Stimulated activated CD4-positive, alpha-beta T cell treated with anti-CD3 and anti-CD28 coated beads, TNF-alpha, amount 100 ng/mL, for 4 hours (primary cell): ENCODE measurements at places on chromosomes 16 and 17.

DNA sequence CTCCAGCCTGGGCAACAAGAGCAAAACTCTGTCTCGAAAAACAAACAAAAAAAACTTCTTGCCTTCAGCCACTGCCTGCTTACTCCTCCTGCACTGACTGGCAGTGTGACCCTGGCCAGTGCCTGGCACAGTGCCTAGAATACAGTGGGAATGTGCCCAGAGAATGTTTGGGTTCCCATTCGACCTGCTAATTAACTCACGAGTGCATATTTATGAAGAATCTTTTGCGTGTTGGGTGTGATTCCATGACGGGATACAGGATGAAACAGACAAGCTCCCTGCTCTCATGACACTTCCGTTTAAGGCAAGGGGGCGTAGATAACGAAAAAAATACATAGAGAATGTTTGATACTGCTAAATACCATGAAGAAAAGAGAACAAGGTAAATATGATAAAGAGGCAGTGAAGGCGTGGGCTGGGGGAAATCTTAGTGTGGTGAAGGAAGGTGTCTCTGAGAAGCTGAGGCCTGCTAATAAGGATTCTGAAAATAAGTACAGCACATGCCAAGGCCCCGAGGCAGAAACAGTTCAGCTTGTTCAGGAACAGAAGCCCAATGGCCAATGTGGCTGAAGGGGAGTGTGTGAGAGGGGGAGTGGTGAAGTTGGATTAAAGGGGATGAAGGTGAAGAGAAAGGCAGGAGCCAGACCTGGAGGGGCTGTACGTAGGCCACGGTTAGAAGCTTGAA is 4.3 kb downstream of the ABI3 start:
- DNase-seq, result no peak

DNA sequence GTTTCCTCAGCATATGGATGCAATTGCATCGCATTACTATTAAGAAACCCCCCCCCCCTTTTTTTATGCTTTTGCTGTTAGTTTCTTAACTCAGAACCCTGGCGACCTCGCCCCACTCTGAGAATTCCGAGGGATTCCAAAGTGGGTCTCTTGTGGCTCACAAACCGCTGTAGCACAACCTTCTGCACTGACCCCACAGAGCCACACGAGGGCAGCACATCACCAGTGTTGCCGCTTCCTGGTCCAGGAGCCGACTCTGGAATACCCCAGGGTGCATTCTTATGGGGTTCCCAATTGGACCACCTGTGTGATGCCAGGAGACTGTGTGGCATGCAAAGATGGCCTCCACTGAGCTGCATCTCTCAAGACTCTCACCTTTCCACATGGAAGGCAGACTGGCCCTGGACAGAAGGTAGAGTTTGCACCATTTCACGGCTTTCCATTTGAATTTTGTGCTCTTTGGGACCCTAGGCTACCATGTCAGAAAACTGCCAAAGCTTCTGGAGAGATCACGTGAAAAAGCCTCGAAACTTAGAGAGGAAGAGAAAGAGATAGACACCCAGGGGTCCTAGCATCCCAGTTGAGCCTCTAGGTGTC is 432.7 kb upstream of the ASIC2 start:
- no peak for DNase-seq

- DNase-seq, result no peak
These were observed 4.9 kb upstream of the ANKRD40CL start for GRCh38 chr17:50771991-50772785.

DNA sequence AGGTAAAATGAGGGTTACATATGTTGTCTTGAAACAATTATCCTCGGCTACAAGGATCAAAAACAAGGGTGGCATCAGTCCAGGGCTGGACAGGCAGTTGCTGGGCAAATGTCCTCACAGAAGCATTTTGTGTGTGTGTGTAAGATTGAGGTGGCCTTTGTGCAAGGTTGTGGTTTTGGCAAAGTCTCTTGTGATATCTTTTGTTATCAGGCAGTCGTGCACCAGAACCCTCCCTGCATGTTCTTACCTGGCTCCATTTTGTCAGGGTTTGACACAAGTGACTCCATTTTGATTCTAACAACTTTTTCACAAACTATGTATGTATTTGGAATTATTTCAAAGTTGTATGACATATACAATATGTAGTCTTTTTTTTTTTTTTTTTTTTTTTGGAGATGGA is 20.0 kb downstream of the CHAD start:
- no peak for DNase-seq

DNA sequence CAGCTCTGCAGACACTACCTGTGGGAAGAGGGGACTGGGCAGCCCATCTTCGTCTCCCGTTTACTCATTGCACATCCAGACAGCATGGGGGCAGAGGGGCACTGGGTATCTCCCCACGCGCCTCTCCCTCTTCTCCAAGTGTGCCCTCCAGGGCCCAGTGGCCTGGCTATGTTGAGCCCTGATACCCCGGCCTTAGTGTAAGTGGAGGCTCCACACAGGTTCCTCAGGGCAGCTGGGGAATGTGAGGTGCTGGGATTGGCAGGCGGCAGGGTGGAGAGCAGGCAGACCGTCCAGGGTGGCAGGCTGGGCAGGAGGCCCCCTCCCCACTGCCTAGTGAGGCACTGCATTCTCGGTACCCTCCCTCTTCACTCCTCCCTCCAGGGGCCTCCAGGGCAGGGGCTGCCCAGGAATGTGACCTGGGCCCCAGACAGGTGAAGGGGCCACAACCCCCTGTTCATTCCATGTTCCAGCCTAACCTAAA is 13.2 kb upstream of the NAGLU start:
- DNase-seq, result no peak

DNA sequence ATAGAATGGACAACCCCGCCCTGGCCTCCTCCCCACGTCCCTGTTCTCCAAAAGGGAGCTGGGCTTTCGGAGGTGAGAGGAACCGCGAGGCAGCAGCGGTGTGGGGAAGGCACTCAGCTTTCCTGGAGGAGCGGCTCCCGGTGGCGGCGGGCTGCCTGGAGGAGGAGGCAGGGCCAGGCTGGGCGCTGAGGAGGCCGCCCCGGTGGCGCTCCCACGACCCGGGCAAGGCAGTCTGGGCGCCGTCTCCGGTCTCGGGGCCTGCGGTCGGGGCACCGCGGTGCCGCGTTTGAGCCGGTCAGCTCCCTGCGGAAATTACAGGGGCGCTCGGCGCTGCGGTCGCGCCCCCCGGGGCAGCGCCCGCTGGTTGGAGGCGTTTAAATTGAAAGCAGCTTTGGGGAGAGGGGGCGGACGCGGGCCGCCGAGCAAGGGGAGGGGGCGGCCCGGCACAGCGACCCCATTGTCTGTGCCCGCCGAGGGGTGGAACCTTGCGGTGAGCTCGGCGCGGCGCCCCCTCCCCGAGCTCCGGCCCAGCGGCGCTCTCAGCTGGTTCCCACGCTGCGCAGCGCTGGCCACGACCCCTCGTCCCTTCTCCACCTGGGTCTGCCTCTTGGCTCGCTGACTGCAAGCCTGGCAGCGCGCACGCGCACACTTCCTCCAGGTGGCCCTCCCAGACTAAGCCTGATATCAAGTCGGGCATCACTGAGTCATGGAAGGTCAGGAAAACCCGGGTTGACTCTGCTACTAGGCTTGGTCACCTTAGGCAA is 58.7 kb upstream of the DLX4 start:
- no peak for DNase-seq

GRCh38 chr16:48057048-48057447 is 98.7 kb downstream of the ABCC12 start:
- DNase-seq, result no peak

GRCh38 chr17:35731239-35731916 is at the start of gene RASL10B:
TSS of gene RASL10B (plus strand) at chr17:35731639. CDS start at chr17:35735185, 3,546 bp downstream.
- peak; percentile 35 for DNase-seq

GRCh38 chr17:30222721-30223175 is 12.7 kb downstream of the SLC6A4 start:
- DNase-seq, result no peak

- no peak for DNase-seq
These were observed 41.2 kb upstream of the HAS3 start for GRCh38 chr16:69064124-69064763.

GRCh38 chr16:30660424-30661261 is 2.4 kb downstream of the FBRS start:
- peak; percentile 51 for DNase-seq

DNA sequence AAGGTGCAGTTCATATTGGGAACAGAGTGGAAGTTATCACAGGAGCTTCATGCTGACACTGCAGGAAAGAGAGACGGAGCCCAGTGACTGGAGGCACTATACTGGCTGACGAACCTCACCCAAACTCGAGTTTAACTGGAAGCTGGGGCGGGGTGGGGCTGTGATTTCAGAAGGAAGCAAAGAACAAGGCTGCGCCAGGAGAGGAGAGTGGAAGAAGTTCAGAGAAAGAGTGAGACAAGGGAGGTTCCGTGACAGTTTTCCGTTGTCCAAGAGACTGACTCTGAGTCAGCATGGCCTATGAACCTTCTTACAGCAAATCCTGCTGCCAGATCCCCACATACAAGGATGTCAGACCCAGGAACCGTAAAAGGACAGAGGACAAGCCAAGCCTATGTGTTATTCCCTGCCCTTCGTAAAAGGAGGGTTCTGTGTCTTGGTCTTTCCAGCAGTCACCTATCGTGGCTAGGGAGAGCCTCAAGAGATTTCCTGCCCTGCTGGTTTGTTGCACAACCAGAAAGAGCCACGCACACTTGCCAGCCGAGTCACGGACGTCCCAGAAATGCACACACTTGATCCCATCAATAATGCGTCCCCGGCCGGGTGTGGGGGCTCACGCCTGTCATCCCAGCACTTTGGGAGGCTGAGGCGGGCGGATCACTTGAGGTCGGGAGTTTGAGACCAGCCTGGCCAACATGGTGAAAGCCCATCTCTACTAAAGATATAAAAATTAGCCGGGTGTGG is 5.1 kb downstream of the PITPNA start:
- DNase-seq, result no peak

GRCh38 chr16:73997340-73997711 is 299.3 kb upstream of the PSMD7 start:
- DNase-seq, result no peak

DNA sequence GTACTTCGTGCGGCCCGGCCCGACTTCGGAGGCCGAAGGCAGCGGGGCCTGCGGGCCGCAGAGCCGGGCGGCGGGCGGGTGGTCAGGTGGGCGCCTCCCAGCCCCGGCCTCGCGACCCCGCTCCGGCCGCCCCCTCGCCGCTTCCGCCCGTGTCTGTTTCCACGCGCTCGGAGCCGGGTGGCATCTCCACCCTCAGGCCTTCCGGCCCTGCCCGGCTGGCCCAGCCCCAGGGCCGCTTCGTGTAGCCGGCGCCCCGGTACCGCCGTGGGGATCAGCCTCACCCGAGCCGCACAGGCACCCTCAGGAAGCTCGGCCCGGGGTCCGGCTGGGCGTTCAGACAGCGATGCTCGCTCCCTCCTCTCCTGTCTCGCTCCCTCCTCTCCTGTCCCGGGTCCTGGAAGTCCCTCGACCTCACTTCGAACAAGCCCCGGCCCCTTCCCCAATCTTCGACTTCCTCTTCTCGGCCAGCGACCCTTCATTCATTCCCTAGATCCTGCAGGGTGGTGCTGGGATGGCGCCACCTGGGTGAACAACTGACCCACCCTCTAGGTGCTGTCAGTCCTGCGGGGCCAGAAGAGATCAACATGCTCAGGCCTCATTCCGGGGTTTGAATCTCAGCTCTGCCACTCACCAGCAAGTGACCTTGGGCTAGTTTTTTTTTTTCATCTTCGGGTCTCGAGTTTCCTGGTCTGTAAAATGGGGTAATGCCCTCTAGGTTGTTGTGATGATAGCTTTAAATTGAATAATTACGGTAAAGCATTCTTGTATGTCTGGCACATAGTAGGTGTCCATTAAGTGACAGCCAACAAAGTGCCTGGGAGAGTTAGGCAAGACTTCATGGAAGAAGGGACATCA is 610 bp downstream of the VPS4A start:
- peak; percentile 31 for DNase-seq

GRCh38 chr16:67128887-67129286 is 19.1 kb downstream of the PHAF1 start:
- no peak for DNase-seq

DNA sequence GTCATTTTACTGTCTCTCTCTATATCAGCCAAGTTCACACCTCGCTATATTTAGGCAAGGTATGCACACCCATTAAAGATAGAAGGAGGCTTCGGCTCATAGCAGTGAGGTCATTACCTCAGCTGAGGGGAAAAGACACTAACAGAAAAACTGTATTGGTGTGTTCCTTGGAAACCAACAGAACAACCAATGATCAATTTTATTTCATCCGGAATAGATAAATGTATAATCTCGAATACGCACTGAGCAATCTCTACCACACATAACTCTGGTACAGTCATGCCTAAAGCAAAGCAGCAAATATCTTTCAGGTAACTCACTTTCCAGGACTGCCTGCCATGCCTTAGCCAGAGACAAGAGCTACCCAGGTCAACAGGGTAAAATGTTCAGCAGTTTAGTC is 109.9 kb upstream of the CORO6 start:
- DNase-seq, result no peak

- DNase-seq, result no peak
These were observed 14.4 kb downstream of the IRX5 start for GRCh38 chr16:54945063-54945462.

- DNase-seq, result no peak
These were observed 121.2 kb downstream of the HAPSTR1 start for GRCh38 chr16:9212621-9213020.

- DNase-seq, result no peak
These were observed 19.7 kb downstream of the ADGRG1 start for GRCh38 chr16:57648125-57648524.

DNA sequence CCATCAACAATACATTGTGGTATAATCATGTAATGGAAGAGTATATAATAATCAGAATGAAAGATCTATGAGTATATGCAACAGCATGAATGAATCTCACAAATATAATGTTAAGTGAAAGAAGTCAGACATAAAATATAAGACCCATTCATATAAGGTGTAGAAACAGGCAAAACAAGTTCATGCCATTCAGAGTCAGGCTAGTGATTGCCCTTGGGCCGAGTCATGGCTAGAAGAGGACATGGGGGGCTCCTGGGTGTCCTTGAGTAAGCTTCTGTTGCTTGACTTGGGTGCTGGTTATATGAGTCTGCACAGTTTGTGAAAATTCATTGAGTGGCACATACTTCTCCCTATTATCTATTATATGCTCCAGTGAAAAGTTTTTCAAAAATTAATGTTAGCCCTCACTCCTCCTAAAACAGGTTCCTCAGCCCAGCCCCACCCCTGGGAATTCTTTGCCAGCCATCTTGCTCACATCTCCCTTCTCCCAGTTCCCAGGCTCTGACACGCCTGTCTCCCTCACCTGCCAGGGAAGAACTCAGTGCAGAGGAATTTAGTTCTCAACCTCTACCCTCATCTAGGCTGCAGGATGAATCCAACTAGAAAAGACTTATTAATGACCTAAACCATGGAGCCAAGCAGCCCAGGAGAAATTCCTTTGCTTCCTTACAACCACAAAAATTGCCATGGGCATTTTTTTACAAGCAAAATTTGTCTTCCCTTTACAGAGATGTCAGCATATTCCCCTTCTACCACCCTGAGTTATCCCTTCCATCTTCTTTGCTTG is 52.4 kb upstream of the NFAT5 start:
- no peak for DNase-seq

- no peak for DNase-seq
These were observed 29.8 kb upstream of the GSG1L start for GRCh38 chr16:28093385-28093725.
